ENCODE measurements at places on chromosomes 11 and 22.

DNA sequence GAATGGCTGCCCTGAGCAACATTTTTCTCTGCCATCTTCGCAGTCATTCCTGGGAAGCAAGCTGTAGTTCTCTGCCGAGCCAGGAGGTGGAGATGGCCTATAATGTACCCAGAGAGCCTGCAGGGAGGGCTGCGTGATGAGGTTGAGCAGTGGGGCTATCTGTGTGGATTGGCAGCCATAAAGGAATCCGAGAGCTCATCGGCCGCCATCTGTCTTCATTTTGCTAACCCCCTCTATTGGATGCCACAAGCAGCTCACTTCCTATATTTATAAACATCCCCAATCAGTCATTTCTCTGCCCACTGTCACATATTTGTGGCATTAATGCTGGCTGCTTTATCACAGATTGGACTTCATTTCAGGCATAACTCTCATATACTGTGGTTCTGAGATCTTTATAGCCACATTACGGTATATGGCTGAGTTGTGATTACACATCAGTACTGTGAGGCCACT, 209.5 kb downstream of the NTM start:
- no peak overlapping the region for H3K27ac ChIP-seq
- no peaks in the 10 kb centered on the region for H3K27me3 ChIP-seq
- H3K4me1 ChIP-seq = no peaks in the 10 kb centered on the region
- no peaks in the 10 kb centered on the region for H3K36me3 ChIP-seq
- DNase-seq = peak; percentile 76

- H3K4me1 ChIP-seq = no peaks in the 10 kb centered on the region
- DNase-seq = no peak
- H3K27me3 ChIP-seq = no peaks in the 10 kb centered on the region
- H3K36me3 ChIP-seq = peaks cover 20% of the 10 kb centered on the region
These were observed 76.7 kb downstream of the PISD start for GRCh38 chr22:31585161-31585859.

GRCh38 chr11:94149431-94150017, 20.9 kb downstream of the PANX1 start:
- H3K27ac ChIP-seq = no peak overlapping the region

DNA sequence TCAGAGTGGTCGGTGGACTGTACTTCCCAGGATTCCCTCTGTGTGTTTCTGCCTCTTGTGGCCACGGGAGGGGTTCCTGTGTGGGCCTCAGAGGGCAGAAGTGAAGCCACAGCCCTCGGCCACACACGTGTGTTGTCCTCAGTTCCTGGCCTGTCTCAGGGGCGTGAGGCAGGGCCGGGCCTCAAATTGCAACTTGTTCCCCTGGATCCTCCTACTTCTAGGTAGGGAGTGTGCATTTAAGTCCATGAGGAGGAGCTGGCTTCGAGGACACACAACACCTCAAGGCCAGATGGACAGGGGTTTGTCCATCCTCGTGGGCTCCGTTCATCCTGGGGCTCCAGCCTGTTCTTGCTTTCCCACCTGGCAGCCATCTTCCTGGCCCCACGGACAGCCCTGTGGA, 573.0 kb downstream of the TBC1D22A start:
- H3K36me3 ChIP-seq = peaks cover 20% of the 10 kb centered on the region
- no peak for DNase-seq
- no peaks in the 10 kb centered on the region for H3K27me3 ChIP-seq
- no peaks in the 10 kb centered on the region for H3K4me1 ChIP-seq
- no peak overlapping the region for H3K4me3 ChIP-seq
